ENCODE measurements at places on chromosomes 11 and 22.

- no peak for DNase-seq
Observed at GRCh38 chr11:1619449-1619848, 2.5 kb downstream of the KRTAP5-4 start.

GRCh38 chr22:36773935-36774334 is 2.0 kb downstream of the IFT27 start:
- no peak for DNase-seq

GRCh38 chr22:46433318-46433717 is 97.8 kb downstream of the TRMU start:
- no peak for DNase-seq

DNA sequence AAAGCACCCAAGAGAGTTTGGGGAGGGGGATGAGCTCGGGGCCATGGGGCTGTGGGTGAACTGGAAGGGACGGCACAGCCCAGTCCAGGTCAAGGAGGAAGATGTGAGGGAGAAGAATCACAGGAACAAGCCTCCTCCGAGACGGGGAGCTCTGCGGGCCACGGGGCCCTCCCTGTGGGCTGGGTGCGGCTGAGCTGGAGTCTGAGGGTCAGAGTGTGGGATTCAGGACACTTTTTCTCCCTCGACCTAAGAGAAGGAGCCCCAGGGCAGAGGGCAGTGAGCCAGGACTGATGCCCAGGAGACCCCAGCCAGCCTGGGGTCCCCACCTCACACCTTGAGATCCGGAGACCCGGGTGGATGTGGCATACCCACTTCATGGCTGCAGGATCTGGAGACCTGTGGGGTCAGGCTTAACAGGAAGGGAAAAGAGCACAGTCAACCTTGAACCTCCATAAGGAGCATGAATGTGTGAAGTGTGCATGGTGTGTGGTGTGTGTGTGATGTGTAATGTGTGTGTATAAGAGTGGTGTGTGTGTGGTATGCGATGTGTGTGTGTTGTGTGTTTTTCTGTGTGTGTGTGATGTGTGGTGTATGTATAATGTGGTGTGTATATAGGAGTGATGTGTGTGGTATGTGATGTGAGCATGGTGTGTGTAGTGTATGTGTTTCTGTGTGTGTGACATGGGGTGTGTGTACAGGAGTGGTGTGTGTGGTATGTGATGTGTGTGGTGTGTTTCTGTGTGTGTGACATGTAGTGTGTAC is 504.6 kb downstream of the BRD1 start:
- DNase-seq = no peak

GRCh38 chr11:5689551-5689983 is at the start of gene TRIM22:
TSS of gene TRIM22 (plus strand) at chr11:5689790. CDS start at chr11:5696233, 6,443 bp downstream.
- no peak for DNase-seq

DNA sequence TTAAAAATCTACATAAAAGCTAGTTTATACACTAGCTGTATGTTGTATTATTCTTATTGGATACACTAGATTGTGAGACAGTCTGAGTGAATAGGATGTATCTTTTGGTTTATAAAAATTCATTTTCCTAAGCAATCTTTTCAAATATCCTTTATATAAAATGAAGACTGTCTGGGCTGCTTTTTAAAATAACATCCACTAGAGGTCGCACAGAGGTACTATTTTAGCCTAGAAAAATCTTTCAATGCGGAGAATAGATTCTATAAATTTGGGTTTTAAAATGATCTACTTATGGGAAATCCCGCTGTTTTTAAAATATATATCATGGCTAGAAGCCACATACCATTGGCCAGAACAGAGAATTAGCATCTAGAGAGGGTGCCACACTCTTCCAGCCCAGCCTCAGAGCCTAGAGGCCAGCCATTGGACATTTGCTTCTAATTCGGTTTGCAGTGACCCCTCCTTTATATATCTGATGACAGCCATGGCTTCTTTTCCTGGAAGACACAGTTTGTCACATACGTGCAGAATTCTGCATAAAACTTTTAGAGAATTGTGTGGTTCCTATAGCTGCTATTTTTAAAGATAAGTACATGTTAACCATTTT is 7.3 kb downstream of the C11orf97 start:
- no peak for DNase-seq

- DNase-seq = peak; percentile 72
Observed at GRCh38 chr11:86244063-86244521, 461 bp upstream of the EED start.

GRCh38 chr22:39177456-39177775 is 24.9 kb upstream of the CBX7 start:
- DNase-seq = no peak

DNA sequence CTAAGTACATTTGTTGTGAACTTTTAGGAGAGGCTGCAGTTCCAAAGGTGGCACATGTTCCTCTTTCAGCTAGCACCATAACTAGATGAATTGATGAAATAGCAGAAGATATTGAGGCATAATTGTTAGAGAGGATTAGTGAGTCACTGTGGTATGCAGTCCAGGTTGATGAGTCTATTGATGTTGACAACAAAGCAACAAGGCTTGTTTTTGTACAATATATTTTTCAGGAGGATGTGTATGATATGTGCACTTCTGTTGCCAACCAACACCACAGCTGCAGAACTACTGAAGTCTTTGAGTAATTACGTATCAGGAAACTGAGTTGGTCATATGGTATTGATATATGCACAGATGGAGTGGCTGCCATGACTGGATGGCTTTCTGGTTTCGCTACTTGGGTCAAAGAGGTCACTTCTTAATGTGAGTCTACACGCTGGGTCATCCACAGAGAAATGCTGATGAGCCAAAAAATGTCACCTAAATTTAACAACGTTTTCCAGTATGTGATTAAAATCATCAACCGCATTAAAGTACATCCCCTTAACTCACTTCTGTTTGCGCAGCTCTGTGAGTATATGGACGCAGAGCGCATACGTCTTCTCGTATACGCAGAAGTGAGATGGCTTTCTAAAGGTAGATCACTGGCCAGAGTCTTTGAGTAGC is 261.3 kb upstream of the ANO5 start:
- DNase-seq = no peak

DNA sequence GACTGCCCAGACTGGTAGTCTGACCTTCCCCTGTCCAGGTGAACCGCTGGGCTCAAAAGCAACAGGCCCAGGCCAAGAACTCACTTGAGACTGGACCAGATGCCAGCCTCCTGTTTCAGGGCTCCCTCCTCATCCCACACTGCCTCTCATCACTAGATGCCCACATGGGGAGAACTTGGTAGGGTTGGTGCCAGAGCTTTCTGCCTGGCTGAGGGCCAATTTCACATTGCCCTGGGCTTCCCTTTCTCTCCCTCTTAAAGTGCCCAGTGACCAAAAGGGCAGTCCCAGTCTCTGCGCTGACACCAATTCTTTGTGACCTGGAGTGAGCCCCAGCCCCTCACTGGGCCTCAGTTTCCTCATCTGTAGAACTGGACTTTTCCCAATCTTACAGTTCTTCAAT is 41.7 kb downstream of the C11orf58 start:
- DNase-seq = no peak

GRCh38 chr11:101441747-101442146 is 142.1 kb downstream of the TRPC6 start:
- no peak for DNase-seq

- DNase-seq = no peak
Observed at GRCh38 chr11:3086114-3086513, 28.9 kb upstream of the CARS1 start.

- no peak for DNase-seq
Observed at GRCh38 chr11:64267207-64267945, 16.0 kb downstream of the PLCB3 start.

DNA sequence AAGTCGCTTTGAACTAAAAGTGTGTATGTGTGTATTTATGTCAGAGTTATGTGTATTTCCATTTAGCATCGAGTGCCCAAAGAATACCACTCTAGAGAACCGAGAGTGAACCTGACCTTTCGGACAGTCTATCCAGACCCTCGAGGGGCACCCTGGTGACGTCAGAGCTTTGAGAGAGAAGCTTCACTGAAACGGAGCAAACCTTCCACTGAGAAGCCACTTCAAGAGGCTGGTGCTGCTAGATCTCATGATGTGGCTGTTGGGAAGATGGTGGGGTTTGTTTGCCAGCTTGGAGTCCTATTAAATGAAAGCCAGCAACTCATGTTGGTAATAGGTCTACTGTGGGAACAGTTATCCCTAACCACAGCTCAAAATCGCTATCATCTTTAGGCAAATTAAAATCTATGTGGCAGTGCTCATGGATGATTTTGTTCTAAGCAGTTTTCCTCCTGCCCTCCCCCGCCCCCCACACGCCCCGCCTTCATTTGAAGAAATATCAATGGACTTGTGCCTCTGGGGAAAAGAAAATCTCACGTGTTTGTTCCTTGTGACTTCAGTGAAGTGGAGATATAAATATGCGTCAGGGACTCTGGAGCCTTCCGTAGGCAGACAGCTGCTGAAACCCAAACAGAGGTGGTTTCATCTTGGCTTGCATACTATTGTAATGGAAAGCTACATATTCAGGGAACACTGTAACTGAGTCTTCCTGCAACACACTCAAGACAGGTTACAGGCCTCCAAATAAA is 22.4 kb upstream of the C11orf96 start:
- no peak for DNase-seq

- no peak for DNase-seq
Observed at GRCh38 chr11:131875611-131876010, 505.2 kb downstream of the NTM start.

DNA sequence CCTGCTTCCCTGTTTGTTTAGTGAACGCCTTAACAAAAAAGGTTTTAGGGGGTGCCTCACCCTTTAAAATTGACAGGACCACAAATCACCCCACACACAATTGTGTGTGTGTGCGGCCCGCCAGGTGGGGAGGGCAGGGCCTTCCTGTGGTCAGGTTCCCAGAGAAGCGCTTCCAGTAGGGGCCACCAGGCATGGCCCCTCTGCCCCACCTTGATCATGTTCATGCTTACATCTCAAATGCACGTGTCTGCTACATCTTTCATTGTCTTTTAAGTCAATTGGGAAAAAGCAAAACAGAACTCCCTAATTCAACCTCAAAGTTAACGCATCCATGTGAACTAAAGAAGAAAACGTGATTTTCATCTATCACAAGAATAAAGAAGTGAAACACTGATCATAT is 1335.3 kb downstream of the TBC1D22A start:
- DNase-seq = no peak

DNA sequence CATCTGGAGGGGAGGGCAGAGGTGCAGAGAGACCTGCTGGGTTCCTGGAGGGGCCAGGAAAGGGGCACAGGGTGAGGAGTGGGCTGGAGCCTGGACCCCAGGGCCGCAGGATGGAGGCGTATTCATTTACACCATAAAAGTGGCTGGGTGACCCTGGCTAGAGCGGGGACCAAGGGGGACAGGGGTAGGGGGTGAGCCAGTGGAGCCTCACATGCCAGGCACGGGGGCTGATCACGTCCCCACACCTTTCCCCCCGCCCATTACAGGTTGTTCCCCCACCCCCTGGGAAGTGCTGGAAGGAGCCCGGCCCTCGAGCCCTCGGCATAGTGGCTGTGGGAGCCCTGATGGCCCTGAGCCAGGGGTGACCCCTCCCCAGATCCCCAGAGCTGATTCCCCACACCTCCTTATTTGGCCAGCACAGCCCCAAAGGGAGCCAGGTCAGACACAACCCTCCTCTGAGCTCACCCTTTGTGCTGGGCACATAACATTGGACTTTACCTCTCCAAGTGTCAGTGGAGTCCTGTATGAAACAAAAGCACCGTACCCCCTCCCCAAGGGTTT is 781 bp downstream of the TCIRG1 start:
- DNase-seq = no peak

DNA sequence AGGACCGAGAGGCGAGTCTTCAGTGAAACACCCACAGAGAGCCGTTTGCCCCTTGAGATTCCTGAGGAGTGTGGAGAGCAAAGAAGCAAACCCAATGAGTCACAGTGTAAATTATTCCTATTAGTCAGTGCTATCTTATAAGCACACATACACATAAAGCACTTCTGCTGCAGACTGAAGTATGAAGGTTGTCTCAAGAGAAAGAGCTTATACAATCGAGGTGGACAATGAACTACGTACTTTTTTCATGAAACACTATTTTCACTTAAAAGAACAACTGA is 37.3 kb downstream of the GALNT18 start:
- DNase-seq = no peak

DNA sequence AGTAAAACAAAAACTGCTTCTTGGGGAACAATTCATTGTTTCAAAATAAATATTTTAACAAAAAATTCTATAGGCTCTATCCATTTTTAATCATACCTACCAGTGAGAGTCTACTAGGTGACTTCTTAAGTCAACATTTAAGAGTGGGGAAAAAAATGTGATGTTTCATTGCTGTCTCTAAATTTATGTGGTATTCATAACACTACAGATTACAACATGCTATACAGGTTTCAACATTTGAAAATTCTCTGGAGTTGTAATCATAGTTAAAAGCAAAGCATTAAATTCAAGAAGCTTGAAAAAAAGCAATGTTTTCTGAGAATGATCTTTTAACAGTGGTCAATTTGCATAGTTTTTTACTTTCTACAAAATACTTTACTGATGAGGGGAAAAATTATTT is 18.3 kb downstream of the SBF2 start:
- no peak for DNase-seq

DNA sequence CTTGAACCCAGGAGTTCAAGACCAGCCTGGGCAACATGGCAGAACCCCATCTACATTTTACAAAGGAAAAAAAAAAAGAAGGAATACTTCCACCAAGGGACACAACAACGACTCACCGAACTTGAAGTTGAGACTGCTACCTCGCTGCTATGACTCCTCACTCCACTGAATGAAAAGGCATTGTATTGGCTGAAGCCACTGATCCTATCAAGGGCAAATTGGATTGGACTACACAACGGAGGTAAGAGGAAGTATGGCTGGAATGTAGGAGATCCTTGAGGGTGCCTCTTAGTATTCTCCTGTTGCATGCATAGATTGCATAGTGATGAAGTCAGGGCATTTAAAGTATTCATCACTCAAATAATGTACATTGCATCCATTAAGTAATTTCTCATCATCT is 97.9 kb downstream of the CWF19L2 start:
- DNase-seq = no peak

- DNase-seq = no peak
Observed at GRCh38 chr11:9639985-9640384, 23.9 kb upstream of the SWAP70 start.

DNA sequence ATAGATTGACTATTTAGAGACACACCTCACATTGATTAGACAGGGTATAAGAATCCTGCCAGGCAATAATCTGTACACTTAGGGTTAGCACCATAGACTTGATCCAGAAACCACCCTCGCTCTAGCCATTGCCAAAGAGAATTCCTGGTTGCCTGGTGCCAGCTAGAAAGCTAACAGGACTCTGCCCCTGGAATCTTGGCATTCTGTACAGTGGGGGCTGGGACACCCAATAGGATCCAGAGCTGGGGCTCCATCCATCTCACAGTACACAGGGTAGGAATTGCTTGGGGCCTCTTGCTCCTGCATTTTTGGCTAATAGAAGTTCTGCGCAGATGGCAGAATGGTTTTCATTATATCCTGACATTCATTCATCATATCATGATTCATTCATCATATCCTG is 3.0 kb upstream of the APLNR start:
- no peak for DNase-seq

- DNase-seq = no peak
Observed at GRCh38 chr22:24011735-24012068, 598 bp downstream of the CABIN1 start.

Data from amygdala (tissue), 56 donors.